ENCODE measurements at places on chromosomes 1 and 21. TPM values are rescaled to one million over a fixed set of nuclear protein-coding genes. Genes with fewer than 3 reads are reported as not detected.

- no peak for DNase-seq
Measured at GRCh38 chr1:33394770-33395169, 36.1 kb downstream of the PHC2 start.

NBPF10 gene
- total RNA-seq = 0.62 TPM

GRCh38 chr1:26853156-26853555 is 9.8 kb upstream of the SFN start:
- peak; percentile 87 for DNase-seq

HSD3B1 gene
- not detected for total RNA-seq

GRCh38 chr1:81582467-81582986 is 218.2 kb upstream of the ADGRL2 start:
- DNase-seq = no peak

GGPS1 gene
- 33.1 TPM for total RNA-seq

GRCh38 chr21:34074283-34075090 is 1.1 kb downstream of the MRPS6 start:
- DNase-seq = peak; percentile 45

CAMTA1 gene
- 159 TPM for total RNA-seq

S100A7 gene
- total RNA-seq = not detected
